ENCODE measurements at places on chromosomes 12 and 14. TPM values are rescaled to one million over a fixed set of nuclear protein-coding genes. Genes with fewer than 3 reads are reported as not detected.

LRP1 gene
- 24.0 TPM for total RNA-seq

TTC6 gene
- total RNA-seq, result under 0.01 TPM

CD163L1 gene
- total RNA-seq, result under 0.01 TPM

FITM1 gene
- total RNA-seq, result not detected
